Cardiac muscle cell (in vitro differentiated cells and primary cell): ENCODE measurements at places on chromosomes 6 and 20.

DNA sequence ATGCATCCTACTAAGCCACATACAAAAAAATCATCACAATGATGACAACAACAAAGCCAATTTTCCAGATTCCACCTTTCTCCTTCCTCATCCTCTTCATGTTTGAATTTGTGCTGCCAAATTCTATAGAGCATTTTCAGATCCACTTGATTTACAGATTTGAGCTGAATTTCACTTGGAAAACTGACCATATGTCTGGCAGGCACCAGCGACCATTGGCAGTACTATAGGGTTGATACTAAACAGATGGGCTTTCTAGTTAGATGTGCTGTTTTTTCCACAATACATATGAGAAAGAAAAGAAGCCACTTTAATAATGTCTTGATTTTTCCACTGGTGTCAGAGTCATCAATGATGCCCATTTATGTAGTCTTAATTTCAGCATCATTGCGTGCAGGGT is 127.0 kb downstream of the PHACTR3 start:
- no peak for DNase-seq

GRCh38 chr20:57647933-57648785 is 27.9 kb upstream of the ZBP1 start:
- DNase-seq = no peak

DNA sequence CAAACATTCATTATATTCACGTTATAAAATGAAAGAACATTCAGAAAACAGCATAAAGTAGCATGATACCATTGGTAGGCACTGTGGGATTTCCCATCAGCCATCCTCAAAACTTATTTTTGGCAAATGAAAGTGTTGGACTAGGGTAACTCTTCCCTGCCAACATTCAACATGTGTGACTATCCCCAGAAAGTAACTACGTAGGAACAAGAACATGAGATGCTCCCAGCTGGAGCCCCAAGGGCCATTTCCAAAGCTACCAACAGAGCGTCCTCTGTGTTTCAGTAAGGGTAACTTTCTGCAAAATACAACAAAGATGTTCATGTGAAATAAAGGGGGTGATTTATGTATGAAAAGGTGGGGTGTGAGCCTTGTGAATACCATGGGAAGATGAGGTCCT is 28.4 kb upstream of the PTPN1 start:
- DNase-seq = no peak

DNA sequence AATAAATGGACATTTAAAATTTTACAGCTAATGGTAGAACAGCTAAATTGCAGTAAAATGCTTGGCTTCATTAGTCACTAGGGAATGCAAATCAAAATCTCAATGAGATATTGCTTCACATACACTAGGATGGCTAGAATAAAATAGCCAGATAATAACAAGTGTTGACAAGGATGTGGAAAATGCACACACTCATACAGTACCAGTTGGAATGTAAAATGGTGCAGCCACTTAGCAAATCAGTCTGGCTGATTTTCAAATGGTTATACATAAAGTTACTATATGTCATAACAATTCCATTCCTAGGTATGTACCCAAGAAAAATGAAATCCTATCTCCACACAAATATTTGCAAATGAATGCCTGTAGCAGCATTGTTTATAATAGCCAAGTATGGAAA is 452.1 kb downstream of the HDGFL1 start:
- DNase-seq = no peak

DNA sequence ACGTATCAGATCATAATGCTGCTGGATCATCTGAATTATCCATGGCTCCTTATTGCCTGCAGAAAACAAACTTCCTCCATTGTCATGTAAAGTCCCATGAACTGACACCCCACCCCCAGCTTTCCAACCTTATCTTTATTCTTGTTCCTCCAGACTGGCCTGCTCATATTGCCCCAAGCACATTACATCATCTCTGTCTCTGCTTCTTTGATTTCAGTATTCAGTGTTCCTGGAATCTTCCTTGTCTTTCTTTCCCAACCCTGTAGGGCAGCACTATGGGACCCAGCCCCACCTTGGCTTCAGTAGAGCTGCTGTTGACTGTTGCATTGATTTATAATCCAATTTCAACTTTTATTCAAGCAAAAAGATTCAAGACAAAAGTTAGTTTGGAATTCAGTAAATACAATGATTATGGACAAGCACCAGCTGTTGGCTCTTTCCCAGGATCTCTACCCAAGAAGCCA is 187.5 kb upstream of the ECI2 start:
- peak; percentile 51 for DNase-seq

DNA sequence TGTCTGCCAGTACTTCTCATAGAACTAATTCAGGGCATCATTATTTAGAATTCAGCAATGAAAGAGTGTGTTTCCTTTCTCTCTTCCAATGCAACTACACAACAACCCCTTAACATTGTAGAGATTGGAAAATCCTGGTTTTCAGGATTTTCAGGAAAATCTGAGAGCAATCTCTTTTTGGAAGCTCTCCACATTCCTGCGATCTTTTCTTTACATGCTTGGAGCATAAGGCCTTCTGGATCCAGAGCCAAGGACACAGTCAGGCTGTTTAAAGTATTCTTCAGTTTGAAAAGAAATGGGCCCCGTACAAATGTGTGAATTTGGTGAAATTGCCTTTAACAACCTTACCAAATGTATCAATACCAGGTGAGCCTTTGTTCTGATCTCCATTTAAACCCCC is 469.7 kb downstream of the PKHD1 start:
- no peak for DNase-seq
